ENCODE measurements at places on chromosomes 13 and 19.

- no peak for DNase-seq
- no peaks in the 10 kb centered on the region for H3K36me3 ChIP-seq
- no peaks in the 10 kb centered on the region for H3K27me3 ChIP-seq
- H3K27ac ChIP-seq: no peak overlapping the region
- no peak overlapping the region for H3K4me3 ChIP-seq
Observed at GRCh38 chr19:21581646-21582240, 76.3 kb downstream of the ZNF429 start.

DNA sequence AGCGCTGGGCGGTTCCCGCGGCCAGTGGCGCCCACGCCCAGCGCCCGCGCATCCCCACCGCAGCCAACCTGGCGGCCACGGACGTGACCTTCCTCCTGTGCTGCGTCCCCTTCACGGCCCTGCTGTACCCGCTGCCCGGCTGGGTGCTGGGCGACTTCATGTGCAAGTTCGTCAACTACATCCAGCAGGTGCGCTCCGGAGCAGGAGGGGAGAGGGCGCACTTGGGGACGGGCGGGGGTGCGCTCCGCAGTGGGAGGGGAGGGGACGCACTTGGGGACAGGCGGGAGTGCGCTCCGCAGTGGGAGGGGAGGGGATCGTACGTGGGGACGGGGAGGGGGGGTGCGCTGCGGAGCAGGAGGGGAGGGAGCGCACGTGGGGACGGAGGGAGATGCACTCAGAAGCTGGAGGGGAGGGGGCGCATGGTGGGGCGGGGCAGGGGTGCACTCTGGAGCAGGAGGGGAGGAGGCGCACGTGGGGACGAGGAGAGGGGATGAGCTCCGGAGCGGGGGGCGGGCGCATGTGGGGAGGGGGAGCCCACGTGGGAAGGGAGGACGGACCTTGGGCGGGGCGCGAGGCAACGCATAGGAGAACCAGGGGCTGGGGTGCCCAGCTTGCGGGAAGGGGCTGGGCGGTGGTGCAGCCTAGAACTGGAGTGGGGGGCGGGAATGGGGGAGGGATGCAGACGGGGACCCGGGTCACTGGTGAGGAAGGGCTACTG lies 1.5 kb downstream of the KISS1R start:
- H3K36me3 ChIP-seq: no peaks in the 10 kb centered on the region
- DNase-seq: no peak
- peaks cover 26% of the 10 kb centered on the region for H3K27me3 ChIP-seq
- H3K4me3 ChIP-seq: no peak overlapping the region

DNA sequence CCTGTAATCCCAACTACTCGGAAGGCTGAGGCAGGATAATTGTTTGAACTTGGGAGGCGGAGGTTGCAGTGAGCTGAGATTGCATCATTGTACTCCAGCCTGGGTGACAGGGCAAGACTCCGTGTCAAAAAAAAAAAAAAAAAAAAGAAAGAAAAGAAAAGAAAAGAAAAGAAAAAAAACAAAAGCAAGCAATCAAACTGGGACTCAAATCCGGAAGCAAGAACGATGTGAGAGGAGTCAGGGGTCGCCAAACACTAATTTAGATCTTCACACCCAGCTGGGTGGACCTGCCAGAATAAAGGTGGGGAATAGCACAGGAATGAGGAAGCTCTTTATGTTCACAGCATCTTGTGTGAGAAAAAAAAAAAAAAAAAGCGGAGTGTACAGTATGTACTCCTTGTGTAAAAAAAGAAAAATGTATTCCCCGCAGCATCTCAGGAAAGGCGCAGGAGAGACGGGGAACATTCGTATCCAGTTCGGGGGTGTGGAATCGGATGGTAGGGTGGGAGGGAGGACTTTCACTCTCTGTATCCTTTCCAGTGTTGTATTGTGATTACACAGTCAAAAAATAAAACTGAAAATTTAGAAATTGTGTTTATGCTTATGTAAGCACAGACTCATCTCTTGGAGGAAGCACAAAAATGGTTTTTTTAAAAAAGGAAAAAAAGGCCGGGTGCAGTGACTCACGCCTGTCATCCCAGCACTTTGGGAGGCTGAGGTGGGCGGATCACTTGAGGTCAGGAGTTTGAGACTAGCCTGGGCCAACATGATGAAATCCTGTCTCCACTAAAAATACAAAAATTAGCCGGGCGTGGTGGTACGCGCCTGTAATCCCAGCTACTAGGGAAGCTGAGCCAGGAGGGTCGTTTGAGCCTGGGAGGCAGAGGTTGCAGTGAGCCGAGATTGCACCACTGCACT lies 7.6 kb downstream of the DNAJB1 start:
- H3K27me3 ChIP-seq: no peaks in the 10 kb centered on the region
- peaks cover 15% of the 10 kb centered on the region for H3K36me3 ChIP-seq
- H3K27ac ChIP-seq: peak overlapping the region; percentile 85
- peaks cover 42% of the 10 kb centered on the region for H3K4me1 ChIP-seq
- DNase-seq: peak; percentile 82

GRCh38 chr19:4140237-4140711 lies 13.2 kb upstream of the CREB3L3 start:
- peak; percentile 88 for DNase-seq
- no peaks in the 10 kb centered on the region for H3K36me3 ChIP-seq
- no peak overlapping the region for H3K4me3 ChIP-seq
- H3K4me1 ChIP-seq: 0 out of 2 replicates have a peak, but pooled peaks cover 4% of the 10 kb centered on the region
- H3K27me3 ChIP-seq: no peaks in the 10 kb centered on the region

DNA sequence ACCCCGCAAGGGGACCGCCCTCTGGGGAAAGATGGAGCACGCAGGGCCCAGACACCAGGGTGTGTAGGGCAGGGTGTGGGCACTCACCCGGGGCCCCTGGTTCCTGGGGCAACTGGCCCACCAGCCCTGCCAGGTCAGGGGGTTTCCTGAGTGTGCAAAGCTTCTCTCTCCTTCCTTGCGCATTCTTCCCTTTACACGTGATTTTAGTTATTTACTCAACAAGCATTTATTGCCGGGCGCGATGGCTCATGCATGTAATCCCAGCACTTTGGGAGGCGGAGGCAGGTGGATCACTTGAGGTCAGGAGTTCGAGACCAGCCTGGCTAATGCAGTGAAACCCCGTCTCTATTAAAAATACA lies 20.4 kb downstream of the PRR36 start:
- DNase-seq: no peak
- H3K36me3 ChIP-seq: no peaks in the 10 kb centered on the region
- no peak overlapping the region for H3K27ac ChIP-seq
- H3K4me3 ChIP-seq: no peak overlapping the region
- no peaks in the 10 kb centered on the region for H3K4me1 ChIP-seq

Data from GM23248 (cell line).